ENCODE measurements at places on chromosomes 7 and 10.

DNA sequence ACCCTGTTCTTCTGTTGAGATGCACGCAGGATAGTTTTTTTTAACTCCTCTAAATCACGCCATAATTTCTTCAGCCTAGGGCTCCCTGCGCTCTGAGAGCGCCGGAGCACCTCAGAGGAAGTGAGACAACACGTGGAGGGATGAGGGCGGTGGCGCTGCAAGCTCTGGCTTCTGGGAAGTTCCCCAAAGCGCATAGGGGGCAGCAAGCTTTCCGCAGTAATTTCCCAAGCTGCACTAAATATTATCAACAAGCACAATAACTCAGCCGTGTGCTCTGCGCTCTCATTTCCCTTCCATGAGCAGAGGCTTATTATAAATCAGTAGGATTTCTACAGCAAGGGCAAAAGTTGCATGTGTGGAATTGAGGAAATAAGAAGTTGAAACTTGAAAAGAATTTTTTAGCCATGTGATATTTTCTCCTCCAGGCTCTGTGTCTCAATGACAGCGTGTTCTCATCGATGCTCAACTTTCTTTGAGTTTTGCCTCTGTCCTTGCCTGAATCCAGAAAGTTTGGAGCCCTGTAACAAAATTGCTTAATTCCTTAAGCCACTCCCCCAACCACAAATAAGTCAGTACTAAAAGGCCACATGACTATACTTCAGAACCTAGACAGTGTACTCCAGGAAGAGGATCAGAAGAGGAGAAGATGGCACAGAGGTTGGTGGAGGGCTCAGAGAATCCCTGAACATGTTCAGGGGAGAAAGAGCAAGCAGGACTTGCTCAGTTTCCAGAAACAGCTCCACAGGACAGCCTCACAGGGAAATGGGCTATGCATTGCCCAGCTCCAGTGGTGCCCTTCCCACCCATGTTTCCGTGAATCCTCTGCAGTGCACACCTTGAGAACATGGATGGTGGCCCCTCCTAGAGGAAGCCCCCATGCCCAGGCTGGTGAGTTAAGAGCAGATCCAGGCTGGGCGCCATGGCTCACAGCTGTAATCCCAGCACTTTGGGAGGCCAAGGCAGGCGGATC is 221.5 kb upstream of the GHITM start:
- DNase-seq, result no peak

DNA sequence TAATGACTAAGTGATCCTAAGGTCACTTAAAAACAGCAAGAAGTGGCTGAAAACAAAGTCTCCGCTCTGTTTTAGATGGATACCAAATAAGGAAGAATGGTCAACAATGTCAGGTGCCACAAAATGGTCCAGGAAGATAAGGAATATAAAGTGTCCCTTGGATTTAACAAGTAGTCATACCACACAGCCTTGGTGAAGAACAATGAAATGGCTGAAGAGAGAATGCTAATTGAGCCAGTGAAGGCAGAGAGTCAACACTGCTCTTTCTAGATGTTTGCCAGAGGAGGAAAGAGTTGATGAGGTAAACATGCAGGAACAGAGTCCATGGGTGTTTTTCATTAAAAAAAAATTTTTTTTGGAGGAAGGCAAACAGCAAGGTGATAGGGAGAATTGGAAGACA is 2.1 kb upstream of the CASD1 start:
- DNase-seq, result no peak

- no peak for DNase-seq
These were observed 183.0 kb downstream of the THSD7A start for GRCh38 chr7:11648980-11649379.

DNA sequence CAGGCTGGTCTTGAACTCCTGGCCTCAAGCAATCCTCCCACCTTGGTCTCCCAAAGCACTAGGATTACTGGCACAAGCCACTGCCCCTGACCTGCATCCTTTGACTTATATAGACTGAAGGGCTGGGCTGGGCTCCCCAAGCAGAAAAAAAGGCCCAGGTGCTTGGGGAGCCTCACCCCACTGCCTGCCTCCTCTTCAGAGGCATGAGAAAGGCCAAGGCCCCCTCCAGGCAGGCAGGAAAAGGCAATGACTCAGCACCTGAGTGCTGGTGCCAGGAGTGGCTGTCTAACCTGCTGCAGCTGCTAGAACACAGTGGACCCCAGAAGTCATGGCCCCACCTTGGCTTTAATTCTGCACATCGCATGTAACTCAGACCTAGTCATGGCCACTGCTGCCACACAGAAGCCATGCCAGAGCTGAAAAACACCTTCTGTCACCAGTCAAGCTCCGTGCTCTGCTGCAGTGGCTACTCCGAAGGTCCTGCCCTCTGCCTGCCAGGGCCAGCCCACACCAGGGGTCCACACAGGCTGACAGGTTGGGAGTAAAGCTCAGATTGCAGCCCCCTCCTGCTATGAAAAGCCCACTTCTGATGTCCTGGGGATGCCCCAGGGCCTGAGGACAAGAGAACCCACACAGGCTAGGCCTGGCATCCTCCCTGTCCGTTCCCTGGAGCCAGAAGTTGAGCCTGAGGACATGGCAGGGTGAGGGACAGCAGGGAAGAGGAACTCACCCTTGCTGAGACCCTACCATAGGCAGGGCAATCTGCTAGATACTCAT is 48.5 kb downstream of the GRID1 start:
- no peak for DNase-seq

DNA sequence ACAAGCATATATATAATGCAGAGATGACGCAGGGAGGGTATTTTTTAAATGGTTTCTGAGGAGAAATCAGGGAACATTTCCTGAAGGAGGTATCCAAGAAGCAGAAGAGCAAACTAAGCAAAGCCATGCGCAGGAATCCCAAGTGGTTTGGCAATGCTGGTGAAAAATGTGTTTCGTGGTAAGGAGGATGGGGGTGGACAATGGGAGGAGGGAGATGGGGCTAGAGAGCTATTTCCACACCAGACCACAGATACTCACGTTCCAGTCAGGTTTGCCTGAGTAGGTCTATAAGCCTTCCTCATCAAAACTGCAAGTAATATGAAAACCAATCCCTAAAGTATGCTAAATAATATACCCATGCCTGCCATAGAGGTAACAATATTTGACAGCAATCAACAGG is 223.7 kb upstream of the MKLN1 start:
- DNase-seq, result no peak
